ENCODE measurements at places on chromosomes 2 and 18.

GRCh38 chr2:6822406-6822805 lies 43.3 kb downstream of the CMPK2 start:
- no peak for DNase-seq

DNA sequence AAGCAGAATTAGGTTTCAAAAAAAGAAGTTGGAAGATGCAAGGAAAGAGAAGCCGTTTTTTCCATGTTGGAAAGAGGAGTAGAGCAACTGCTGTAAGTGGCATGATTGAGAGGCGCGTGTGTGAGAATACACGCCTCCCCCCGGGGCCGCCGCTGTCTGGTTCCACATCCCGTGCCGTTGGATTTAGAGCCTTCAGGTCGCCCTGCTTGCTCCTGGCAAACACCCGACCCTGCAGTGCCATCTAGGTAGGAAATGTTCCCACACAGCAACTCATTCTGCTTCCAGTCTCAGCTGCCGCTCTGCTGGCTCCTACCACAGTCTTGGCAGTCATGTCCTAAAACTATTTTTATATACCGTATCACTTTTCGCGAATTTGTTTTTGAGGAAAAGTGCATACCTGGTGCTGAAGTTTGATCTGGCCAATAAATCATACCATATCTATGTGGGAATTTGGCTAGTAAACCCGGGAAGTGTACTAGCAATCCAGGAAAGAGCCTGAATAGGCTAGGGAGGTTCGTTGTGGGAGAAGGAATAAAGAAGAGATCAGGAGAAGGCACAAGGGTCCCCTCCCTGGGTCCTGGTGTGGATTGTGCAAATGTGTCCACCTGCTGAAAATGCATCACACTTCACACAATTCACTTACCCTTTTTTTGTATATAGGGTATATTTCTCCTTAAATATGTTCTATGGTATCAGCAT lies 372.7 kb downstream of the FBXO15 start:
- no peak for DNase-seq

- no peak for DNase-seq
These were observed 168.6 kb downstream of the CNTNAP5 start for GRCh38 chr2:124193706-124194105.

GRCh38 chr2:28400419-28400818 lies 7.8 kb downstream of the FOSL2 start:
- no peak for DNase-seq

- DNase-seq: no peak
These were observed 28.2 kb downstream of the SIX2 start for GRCh38 chr2:44980751-44981713.

- no peak for DNase-seq
These were observed 322.8 kb downstream of the STK39 start for GRCh38 chr2:167924556-167924955.

GRCh38 chr2:149038442-149039212 lies at the start of gene LYPD6B:
TSS of gene LYPD6B (plus strand) at chr2:149038699. CDS start at chr2:149130949, 92,250 bp downstream.
- DNase-seq: no peak

DNA sequence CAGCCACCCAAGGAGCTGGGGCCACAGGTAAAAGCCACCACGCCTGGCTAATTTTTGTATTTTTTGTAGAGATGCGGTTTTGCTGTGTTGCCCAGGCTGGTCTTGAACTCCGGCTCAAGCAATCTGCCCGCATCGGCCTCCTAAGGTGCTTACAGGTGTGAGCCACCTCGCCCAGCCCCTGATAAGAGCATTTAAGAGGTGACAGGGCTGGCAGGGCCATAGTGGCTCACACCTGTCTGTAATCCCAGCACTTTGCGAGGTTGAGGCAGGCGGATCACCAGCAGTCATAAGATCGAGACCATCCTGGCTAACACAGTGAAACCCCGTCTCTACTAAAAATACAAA lies 9.0 kb upstream of the CNNM3 start:
- no peak for DNase-seq

DNA sequence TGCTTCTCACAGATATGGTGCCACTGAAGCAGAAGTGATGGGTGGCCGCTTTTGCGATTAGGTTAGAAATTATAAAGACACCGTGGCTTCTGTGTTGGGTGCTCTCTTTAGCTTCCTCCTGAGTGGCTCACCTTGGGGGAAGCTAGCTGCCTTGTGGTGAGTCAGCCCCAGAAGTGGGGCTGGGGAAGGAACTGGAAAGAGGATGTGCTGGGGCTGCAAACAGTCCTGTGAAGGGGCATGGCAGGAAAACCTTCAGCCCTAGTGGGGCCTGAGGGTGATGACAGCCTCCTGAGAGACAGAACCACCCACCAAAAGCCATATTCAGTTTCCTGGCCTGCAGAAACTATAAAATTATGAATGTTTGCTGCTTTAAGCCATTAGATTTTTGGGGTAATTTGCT lies 8.9 kb upstream of the ASB18 start:
- no peak for DNase-seq

DNA sequence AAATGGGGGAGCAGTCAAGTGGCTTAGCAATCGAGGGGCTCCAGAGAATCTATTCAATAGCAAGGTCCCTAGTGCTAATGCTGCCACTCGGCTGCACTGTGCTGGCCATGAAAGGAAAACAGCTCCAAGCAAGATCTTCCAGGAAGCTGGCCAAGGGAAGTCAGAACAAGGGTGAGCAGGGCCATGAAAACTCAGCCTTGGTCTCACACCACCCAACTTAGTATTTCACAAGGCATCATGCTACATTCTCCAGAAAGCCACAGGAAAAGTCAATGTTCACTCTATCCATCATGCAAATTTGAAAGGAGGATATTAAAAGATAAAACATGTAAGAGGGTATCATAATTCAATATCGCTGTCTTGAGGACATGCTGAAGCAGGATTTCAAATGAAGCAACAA lies 35.7 kb downstream of the NRP2 start:
- no peak for DNase-seq
